ENCODE measurements at places on chromosomes 7 and 10.

GRCh38 chr10:111598433-111599059 lies 521.7 kb downstream of the ADRA2A start:
- DNase-seq, result peak; percentile 32

GRCh38 chr7:95527033-95527775 lies 41.5 kb downstream of the ASB4 start:
- peak; percentile 54 for DNase-seq

GRCh38 chr7:36153571-36154097 lies 580 bp downstream of the EEPD1 start:
- DNase-seq, result no peak

DNA sequence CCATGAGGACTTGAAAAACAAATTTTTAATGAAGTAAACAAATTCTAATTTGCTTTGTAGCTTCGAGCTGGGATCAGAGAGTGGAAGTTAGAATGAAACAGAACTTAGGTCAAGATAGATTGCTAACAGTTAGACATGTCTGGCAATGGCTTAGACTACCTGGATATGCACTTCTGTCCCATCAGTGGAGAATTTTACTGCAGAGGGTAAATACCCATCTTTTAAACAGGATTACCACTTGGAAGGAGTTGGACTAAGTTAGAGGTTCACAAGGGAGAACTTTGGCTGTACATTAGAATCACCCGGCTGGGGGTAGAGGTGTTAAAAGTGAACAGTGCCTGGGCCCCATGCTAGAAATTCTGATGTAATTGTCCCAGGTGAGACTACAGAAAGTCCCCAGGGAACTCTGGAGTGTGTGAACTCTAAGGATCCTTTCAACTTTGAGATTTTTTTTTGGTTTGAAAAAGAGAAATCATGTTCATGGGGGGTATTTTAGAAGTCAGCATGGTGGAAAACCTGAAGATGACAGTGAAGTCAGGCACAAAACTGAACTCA lies 35.5 kb downstream of the ENTPD1 start:
- no peak for DNase-seq

- peak; percentile 33 for DNase-seq
Measured at GRCh38 chr7:148156233-148156632, 434.3 kb upstream of the C7orf33 start.

DNA sequence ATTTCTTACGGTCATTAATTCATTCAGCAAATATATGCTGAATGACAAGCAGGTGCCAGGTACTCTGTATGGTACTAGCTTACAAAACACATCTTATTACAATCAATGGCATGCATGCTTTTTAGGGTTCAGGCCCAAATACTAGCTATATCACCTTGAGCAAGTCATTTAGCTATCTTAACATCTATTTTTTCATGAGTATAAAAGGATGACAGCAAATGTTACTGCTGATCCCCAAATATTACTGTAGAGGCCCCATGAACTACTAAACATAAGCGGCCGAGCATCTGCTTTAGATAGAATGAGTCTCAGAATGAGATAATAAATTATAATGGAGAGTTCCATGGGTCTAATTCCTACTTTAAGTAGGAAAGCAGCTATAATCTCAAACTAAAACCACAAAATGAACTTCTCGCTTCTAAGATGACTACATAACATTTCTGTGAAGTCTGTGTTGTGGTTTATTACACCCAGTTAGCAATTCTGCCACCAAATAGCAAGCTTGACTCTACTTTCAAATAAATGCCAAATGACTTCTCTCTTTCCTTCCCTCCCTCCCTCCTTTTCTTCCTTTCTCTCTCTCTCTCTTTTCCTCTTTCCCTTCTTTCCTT lies 113.7 kb upstream of the LRRN3 start:
- peak; percentile 8 for DNase-seq

GRCh38 chr7:147103224-147103623 lies 986.6 kb downstream of the CNTNAP2 start:
- no peak for DNase-seq

- no peak for DNase-seq
Measured at GRCh38 chr10:73967022-73967429, 30.9 kb upstream of the VCL start.

GRCh38 chr10:128152741-128153580 lies 26.7 kb upstream of the MKI67 start:
- no peak for DNase-seq

DNA sequence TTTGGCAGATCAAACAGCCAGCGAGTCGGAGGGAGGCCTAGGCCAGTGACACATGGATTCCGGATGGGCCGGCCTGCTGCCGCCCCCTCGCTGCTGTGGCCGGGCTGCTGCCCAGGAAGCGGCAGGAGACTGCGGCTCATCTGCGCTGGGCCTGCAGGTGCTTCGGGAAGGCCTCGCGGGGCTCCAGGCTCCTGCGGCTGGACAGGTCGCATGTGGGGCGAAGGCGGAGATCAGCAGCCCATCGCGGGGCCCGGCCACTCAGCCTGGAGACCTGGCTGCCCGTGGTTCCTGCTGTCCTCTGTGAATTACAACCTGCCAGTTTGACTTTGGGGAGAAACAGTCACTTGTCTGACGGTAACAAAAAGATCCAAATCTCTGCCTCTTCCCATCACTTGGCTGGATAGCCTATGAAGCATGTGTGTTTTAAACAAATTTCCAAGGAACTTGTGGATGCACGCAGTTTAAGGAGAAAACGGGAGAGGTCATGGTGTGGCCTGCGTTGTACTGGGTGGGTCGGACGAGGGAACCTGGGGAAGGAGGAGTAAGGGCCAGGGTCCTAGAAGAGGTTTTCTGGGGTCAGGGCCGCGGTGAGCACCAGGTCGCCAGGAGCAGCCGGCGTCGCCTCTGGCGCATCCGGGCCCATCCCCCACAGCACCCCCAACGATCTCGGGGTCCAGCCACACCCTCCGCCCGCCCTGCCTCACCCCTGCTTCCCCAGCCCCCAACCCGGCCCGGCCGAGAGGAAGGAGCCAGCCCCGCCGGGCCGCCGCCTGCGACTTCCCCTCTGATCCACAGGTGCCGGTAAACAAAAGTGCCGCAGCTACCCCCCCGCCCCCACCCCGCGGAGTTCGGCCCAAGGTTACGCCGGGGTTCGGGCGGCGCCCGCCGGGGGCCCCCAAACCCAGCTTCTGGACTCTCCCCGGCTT lies 1.6 kb downstream of the SPOCK2 start:
- no peak for DNase-seq

GRCh38 chr10:123681285-123681684 lies 15.1 kb downstream of the GPR26 start:
- no peak for DNase-seq

- DNase-seq, result no peak
Measured at GRCh38 chr10:76172020-76172419, 740.6 kb downstream of the LRMDA start.

GRCh38 chr10:104220522-104220921 lies 11.6 kb downstream of the CFAP43 start:
- no peak for DNase-seq

- no peak for DNase-seq
Measured at GRCh38 chr10:14671386-14671831, 103.3 kb downstream of the FAM107B start.

GRCh38 chr10:124403548-124403947 lies 15.2 kb downstream of the OAT start:
- DNase-seq, result peak; percentile 89

GRCh38 chr7:147197006-147197405 lies 1080.4 kb downstream of the CNTNAP2 start:
- no peak for DNase-seq

DNA sequence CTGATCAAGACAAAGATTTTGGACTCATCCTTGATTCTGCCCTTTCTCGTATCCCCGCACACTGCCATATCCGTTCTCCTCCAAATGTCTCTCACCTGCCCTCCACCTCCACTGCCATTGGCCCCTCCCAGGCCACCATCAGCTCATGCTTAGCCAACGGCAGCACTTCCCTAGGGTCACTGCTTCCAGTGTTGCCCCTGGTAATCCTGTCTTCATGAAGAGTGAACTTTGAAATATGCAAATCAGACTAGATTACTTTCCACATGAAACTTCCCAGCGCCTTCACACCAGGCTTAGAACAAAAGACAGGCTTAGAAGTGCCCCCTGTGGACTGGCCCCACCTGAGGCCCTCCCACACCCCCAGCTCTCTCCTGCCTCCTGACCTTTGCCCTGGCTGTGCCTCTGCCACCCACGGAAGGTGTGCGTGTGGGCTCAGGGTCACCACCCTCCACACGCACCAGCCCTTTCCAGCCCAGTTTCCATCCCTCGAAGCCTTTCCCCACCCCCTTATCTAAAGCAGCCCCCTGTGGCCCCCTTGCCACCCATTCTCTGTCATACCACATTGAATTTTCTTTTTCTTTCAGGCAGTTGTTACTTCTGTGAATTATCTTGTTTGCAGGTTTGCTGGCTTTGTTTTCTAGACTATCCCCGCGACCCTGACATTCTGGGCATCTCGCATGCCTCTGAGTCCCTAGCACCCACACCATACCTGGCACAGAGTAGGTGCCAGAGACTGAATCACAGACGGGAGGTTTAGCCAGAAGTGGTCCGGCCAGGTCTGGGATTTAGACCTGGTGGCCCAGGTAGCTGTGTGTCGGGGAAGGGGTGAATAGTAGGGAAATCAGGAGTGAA lies 26.8 kb upstream of the C10orf53 start:
- no peak for DNase-seq

GRCh38 chr7:35424869-35425495 lies 171.1 kb upstream of the TBX20 start:
- DNase-seq, result peak; percentile 49

DNA sequence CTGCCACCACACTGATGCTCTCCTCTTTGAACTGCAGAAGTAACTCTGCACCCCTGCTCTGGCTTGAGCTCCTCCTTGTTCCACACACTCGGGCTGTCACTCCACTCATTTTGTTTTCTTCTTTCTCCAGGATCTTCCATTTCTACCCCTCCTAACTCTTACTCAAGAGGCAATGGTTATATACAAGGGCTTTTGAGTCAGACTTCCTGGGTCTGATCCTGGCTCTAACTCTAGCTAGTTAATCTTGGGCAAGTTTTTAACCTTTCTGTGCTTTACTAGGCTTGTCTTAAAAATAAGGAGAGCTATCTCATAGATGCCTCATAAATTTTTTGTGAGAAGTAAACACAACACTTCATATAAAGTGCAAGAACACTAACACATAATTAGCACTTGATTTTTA lies 45.3 kb upstream of the GNAI1 start:
- no peak for DNase-seq

DNA sequence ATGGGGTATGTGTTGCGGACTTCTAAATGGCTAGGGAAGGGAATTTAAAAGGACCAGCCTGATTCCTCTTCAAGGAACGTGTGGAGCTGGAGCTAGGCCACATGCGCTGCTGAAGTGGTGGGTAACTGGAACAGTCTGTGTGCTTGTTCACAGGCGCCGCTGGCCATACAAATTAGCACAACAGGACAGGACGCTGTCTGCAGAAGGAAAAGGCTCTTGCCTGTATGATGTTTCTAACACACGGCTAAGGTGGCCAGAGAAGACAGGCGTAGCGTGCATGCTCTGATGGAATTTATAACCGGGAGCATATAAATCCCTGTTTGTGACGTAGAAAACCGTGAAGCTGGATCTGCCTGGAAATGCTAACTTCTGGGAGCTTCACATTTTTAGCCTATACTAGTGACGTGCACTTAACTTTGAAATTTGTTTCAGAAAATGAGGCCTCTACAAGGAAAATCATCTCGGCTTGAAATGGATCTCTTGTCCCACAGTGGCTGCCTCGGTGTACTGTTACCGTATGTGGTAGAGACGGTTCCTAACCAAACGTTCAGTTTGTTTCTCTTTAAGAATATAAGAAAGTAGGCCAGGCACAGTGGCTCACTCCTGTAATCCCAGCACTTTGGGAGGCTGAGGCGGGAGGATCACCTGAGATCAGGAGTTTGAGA lies 569.4 kb downstream of the PTPRN2 start:
- DNase-seq, result no peak

- DNase-seq, result no peak
Measured at GRCh38 chr10:100746784-100747455, 1.5 kb downstream of the PAX2 start.

GRCh38 chr10:21315645-21316220 lies 209.7 kb downstream of the SKIDA1 start:
- peak; percentile 86 for DNase-seq

DNA sequence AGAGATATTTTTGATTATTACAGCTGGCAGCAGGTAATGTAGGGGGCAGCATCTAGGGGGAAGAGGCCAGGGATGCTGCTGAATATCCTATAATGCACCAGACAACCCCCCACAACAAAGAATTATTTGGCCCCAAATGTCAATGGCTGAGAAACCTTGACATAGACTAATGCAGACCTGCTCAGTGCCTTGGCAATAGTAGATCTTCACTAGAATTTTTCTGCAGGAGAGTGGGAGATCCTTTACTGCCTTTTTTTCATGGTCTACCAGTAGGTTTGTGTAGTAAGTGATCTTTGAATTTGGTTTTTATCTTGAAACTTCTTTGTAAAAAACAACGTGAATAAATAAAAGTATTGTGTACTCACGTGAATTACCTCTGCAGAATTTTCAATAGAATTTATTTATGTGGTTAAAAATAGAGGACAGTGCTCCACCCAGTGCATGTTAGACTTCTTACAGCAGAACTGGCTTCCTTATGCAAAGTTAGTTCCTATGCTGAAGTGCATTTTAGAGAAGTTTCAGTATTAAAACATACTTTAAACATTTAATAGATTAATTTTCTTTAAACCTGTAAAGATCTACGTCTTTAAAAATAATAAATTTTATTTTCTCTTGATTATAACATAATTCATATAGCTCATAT lies 199.6 kb upstream of the HDAC9 start:
- no peak for DNase-seq

DNA sequence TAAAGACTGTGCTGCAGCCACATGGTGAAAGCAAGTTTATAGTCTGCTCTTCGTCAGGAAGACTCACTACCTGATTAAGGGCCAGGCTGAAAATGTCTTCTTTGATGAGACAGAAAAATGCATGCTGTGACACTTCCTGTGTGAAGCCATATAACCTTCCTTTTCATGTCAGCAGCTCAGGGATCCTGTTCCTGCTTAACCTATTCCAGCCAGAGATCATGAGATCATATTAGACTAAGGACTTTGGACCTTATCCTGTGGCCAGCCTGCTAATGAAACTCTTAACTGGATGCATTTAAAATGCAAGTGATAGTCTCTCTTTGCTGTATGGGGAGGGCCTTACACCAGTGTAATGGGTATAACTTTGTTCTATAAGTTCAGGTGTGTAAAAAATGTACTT lies 165.2 kb downstream of the PTEN start:
- DNase-seq, result no peak

- no peak for DNase-seq
Measured at GRCh38 chr10:100007231-100008141, 2.3 kb downstream of the DNMBP start.

DNA sequence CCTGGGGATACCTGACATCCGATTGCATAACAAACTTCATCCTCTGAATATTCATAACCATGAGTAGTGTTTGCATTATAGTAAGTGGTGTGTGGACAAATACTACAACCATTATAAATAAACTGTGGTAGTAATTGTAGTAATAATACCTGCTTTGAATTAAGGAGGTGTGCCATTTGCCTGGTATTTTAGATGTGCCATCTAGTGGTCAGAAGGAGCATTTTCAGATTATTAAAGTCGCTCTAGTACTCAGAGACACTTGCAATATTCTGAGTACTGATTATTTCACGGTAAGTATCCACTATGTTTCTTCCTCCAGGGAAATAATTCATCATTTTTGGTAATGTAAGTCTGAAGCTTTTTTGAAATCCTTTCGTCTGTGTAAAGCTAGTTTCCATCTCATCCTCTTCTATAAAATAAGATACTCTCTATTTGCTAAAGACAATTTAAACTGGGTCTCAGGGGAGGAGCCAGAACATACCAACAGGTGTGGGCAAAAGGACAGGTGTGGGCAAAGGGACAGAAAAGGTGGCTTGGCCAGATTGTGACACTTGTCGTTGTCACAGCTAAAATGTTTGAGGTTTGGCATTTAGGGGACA lies 115.3 kb upstream of the WDR11 start:
- peak; percentile 45 for DNase-seq
